WTC11 (cell line): ENCODE measurements at places on chromosomes 12 and 14.
A peak's percentile ranks its signal among the peaks of the same experiment; 100 is the strongest.

DNA sequence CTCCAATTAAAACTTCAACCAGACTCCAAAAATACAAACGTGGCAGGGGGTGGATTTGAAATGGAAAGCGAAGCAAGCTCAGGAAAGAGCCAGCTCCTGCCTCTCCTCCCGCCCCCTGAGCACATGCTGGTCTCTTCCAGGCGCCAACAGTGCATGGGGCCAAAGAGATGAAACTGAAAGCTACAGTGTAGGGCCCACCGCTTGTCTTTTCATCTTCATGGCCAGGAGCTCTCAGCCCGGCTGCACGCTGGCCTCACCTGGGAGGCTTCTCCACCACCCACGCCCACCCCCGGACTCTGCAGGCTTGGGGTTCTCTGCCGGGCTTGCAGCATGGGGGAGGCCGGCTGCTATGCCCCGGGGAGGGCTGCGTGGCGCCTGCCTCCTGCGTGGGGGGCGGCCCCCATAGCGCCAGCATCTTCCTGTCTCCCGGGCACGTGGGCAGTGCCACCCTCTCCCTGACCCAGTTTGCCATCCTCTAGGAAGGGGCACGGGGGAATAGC lies 2.0 kb downstream of the RIMBP2 start:
- no peak for DNase-seq

DNA sequence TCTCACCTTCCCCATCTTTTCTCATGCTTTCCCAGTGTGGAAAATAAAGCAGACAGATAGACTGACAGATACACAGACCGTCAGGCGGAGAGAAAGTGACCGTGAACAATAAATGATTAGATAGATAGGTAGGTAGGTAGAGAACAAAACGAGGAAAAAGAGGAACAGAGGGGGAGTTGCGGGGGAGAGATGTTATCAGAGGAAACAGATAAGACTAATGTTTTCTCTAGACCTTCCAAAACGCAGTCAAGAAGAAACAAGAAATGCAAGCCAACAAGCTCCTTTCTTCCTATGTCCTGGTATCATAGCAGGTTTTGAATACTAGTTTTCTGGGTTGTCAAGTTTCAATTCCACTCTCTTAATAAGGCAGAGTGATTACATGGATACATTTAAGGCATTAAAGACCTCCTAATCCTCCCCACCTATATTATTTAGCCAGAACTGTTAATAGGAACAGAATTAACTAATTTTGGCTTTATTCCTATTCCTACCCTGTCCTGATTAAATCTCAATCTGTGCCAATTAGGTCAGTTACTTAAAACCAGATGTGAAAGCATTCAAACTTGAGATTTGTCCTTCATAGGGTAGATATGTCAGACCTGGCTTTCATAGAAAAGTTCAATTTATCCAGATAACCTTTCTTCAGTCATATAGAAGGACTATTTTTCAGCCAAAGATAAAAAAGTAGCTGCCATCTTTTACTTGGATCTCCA lies 89.0 kb upstream of the PTPRR start:
- DNase-seq = no peak

DNA sequence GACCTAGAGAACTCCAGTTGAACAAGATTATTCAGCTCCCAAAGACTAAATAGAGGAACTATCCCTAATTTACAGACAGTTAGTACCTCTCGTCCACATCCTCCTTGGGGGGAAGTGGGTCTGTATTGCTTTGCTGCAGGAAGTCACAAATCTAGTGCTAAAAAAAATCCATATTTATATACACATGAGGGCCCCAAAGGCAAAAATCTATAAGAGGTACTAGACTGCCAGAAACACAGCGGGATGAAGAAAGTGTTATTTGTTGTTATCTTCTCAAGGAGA lies 190.1 kb downstream of the TTC8 start:
- no peak for DNase-seq

GRCh38 chr12:57896434-57897201 lies 44.7 kb upstream of the ATP23 start:
- peak; percentile 70 for DNase-seq

DNA sequence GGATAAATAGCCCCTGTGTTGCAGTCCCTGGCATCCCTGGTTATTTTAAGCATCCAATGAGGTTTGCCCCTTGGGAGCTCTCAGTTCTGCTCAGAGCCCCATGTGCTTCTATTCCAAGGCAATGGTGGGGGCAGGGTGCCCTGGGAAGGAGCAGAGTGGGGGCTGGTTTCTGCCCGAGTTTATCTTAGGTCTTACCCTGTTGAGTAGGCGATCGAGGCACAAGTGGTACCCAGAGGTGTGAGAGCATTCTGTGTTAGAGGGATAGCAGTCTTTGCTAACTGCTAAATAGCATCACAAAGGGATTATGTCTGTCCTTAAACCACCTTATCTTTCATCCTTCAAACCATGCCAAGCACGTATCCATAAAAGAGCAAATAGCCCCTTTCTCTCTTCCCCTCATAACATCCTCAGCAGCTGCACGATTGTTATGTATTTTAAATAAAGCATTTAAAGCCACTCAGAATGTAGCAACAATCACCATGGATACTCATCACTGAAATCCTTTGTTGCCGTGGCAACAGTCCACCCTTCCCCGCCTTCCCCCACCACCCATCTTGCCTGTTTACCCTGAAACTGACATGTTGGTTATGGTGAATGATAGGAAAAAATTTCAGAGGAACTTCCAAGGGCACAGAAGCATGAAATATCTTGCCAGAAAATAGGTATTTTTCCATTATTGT lies 139.3 kb downstream of the PTPN11 start:
- DNase-seq = no peak

- DNase-seq = no peak
These were observed 113.8 kb downstream of the RIMBP2 start for GRCh38 chr12:130602251-130602650.

DNA sequence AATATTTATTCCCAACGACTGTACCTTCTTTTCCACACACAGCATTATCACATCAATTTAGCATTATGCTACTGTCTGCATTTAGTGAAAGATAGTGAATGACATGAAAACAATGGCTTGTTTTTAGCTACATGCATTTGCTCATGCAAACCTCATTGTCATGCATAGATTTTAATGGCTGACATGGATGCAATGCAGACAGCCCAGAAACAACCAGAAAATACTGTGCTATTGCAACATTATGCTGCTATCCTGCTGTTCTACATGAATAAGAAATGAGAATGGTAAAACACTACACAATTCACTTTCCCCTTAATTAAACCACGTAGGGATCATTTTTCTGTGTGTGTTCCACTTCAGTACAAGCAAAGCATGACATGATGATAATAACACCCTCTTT lies 90.8 kb downstream of the LIN7A start:
- DNase-seq = no peak

- DNase-seq = no peak
These were observed 114.2 kb downstream of the DPF3 start for GRCh38 chr14:72779679-72780078.

DNA sequence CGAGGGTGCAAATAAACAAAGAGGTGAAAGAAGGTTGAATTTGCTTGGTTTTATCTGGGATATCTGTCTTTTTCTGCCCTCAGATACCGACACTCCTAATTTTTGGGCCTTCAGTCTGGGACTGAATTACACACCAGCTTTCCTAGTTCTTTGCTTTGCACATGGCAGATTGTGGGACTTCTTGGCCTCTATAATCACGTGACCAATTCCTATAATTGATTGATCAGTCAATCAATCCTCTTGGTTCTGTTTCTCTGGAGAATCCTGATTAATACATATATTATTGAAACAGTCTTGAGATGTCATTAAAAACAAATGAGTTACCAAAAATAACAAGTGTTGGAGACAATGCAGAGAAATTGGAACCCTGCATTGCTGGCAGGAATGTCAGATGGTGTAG lies 62.7 kb downstream of the SUDS3 start:
- no peak for DNase-seq

DNA sequence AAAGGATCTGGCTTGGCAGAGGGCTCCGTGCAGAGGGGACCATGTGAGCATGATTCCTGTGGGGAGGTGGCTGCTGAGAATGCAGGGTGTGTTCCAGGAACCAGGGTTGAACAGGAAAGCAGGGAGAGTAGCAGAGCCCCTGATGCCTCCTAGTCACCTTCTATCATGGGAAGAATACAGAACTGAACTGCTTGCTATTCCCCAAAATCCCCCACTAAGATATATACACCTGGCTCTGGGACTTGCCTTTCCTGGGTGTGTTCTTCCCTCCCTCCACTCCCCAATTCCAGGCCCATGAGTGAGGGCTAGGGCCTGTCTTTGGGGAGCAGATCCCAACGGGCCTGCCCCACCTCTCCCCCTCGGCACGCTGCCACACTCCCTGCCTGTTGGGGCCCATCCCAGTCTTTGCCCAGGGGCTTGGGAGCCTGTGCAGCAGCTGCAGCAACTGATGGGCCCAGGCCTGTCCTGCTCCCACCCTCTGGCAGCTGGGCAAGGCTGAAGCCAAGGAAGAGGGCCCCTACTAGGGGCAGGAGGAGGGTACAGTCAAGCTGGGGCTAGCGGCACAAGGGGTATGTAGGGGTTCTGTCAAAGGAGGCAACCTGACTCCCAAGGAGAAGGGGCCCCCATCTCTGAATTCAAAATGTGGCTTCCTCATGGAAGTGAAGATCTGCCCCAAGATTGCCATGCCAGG lies 3.2 kb downstream of the AJUBA start:
- no peak for DNase-seq
